ENCODE measurements at places on chromosomes 7 and 10. TPM values are rescaled to one million over a fixed set of nuclear protein-coding genes. Genes with fewer than 3 reads are reported as not detected.

Gene ITPRID1
- total RNA-seq = not detected

- no peak for DNase-seq
These were observed 67.4 kb upstream of the PDCD4 start for GRCh38 chr10:110804376-110804775.

Gene NEURL1
- 66.6 TPM for total RNA-seq

DNA sequence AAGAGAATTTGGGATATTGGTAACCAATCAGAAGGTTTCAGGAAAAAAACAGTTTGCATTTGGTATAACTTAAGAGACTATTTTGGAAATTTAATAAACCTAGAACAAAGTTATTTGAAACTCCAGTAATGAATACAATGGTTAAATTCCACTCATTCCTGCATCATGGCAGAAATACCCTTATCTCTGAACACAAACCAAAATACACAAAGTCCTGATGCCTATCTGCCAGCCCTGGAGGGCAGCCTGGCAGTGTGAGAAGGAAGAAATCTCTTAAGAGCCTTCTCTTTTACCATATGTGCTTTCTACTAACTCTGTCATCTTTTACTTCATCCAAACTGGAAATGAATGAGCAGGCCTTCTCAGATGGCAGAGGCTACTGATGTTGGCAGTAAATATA lies 147.1 kb upstream of the LYZL1 start:
- no peak for DNase-seq

DNA sequence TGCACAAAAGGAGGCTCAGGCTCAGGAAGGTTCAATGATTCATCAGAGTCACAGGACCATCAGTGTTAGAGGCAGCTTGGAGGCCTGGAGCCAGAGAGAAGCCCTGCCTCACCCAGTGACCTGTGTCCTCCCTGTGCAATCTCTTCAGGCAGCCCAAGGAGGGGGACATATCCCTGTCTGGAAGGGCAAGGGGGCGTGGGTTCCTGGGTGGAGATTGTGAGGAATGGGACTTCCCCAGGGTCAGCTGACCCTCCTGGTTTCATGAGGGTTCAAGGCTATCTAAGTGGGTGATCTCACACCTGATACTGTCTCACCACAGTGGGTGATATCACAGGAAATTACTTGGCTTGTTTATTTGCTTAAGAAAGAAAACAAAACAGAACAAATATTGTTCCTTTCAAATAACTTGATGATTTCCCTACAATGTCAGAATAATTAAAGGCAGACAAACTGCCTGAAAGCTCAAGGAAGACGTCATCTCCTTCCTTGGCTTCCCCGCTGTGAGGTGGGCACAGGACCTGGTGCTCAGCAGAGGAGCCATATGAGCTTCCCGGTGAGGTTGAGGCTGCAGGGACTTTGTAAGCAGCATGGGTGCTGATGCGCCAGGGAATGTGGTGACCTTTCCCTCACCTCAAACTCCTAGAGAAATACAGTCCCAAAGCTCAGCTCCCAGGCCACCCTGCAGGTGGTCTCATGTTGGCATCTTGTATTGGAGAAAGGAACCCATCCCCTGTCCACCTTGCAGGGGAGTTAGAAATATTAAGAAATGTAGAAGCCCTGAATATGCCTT lies 763.2 kb downstream of the GRID1 start:
- no peak for DNase-seq

DNA sequence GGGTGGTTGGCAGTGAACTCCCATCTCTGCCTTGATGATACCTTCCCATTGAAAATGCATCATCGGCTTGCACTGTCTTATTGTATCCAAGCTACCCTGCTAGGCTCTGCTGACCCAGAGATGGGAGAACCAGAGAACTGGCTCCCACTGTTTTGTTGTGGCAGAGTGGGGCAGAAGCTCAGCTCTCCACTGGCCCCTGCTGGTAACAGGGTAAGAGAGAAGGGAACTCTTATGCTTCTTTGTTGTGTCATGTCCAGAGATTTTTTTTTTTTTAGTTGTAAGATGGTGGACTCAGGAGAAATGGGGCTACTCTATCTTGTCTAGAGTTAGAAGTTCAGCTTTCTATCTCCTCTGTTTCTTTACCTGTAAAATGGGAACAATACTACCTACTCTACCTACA lies 100.5 kb upstream of the SDK1 start:
- no peak for DNase-seq

DNA sequence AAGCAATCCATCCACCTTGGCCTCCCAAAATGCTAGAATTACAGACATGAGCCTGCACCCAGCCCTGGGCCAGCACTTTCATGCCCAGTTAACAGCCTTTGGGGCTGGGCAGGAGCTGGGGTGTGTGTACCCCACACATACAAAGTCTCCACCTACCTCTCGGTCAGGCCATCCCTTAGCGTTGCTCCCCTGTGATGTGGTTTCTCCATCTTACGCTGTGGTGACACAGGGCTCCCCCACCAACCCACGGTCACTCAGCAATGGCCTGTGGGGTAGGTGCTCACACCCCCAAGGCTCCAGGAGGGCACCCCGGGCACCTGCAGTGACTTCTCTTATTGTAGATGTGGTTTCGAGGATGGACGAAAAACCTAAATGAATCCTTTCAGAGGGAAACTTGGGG lies 58.8 kb downstream of the ASB13 start:
- DNase-seq = no peak

Data from psoas muscle (tissue), 8 donors.